Lower leg skin (tissue), 4 donors: ENCODE measurements at places on chromosomes 3 and 15. TPM values are rescaled to one million over a fixed set of nuclear protein-coding genes. Genes with fewer than 3 reads are reported as not detected.

DNA sequence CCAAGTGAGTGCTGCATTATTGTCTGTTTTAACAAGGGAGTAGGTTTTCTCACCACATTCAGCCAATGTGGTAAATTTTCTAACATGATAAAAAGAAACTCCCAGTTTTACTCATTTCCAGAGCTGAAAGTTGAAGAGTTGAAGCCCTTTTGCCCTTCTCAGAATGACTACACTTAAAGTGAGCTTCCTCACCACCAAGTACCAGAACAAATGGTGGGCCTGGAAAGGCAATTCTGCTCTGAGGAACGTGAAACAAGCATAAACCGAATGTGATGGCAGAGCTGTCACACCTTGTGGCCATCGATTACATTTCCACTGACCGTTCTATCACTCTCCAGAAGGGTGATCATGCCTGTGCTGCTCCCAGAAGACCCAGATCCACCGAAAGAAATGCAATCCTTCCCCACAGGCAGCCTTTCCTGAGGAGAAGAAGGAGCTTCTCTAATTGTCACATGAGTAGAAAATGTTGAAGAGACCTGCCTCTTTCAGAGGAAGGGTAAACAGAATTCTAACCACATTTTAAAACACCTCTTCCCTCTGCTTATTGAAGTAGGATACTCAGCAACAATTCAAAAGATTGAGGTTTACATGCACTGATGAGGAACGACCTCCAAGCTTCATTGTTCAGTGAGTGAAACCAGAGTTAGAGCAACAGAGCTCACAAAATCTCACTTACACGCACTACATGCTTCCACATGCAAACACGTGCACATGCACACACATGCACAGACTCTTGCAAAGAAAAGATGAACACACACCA is 21.4 kb upstream of the CCR9 start:
- no peak for DNase-seq

DNA sequence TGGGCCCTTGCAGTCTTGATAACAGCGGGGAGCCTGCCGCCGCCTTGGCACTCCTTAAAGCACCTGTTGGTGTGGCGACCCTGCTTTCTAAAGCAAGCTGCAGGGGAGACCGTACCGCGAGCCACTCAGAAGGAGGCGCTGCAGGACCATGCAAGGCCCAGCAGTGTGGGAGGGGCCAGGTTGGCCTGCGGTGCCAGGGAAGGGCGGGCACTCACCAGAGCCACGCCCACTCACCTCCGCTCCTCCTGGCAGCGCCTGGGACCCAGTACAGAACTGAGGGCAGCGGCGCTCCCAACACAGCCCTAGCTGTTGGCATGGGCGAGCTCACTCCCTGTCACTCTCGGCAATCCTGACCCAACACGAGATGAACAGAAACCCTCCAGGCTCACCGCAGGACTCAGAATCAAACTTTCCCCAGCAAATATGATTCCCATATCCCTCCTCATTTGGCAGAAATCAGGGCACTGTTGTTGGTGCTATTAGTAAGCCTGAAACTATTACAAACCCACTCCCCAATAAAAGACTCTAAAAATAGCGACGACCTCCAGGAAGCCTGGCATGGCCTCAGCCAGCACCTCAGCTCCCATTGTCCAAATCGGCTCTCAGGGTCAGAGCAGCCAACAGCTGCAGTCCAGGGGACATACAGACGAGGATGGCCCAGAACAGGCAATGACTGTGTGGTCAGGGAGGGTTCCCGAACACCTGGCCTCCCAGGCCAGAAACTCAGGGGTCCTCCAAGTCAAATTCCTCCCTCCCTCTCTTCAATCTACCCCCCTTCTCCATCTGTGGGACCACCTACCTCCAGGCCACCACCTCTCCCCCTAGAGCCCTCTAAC is 77.2 kb downstream of the TBC1D2B start:
- DNase-seq: peak; percentile 91

DNA sequence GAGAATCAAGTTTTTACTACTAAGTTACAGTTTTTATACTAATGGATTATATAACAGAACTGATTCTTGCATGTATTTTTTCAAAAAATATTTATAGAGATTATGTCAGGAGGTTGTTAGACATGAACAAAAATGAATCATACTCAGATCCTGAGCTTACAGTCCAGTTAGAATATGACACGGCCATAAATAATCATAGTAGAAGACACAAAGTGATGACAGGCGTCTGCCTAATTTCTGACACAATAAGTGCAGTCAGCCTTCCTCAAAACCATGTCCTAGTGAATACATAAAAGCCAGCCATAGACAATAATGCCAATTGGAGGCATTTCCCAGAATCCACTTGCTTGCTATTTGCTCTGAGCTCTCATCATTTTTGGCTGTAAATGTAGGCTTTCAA is 81.7 kb upstream of the POU1F1 start:
- no peak for DNase-seq

- no peak for DNase-seq
Observed at GRCh38 chr3:138914870-138915502, 32.0 kb downstream of the FOXL2 start.

- DNase-seq: no peak
Observed at GRCh38 chr3:156963096-156963495, 136.9 kb downstream of the LEKR1 start.

DNA sequence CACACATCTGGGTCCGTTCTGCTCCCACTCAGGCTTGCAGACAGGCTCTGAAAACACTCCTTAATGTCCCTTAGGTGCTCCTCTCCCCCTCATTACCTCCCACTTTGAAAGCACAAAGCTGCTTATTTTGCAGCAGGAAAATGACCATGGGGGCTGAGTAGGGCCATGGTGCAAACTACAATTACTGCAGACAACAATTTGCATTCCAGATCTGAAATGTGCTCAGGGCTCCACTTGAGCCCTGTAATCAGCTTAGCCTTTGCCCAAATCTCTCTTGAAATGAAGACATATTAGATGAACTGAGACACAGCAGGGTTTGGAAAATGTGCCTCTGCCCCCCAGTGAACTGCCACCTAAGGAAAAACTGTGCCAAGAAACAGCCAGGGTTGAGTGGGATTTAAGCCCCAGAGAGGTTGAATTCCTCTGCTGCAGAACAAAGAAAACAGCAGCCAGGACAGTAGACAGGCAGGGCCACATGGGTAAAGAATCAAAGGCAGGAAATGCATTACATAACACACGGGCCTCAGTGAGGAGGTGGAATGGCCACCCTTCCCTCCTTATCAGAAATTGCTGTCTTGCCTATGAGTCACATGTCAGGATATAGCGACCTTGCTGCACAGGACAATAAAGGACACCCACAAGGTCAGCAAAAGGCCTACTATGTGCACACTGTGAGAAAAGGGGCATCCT is 126.8 kb upstream of the ARHGEF3 start:
- no peak for DNase-seq

DNA sequence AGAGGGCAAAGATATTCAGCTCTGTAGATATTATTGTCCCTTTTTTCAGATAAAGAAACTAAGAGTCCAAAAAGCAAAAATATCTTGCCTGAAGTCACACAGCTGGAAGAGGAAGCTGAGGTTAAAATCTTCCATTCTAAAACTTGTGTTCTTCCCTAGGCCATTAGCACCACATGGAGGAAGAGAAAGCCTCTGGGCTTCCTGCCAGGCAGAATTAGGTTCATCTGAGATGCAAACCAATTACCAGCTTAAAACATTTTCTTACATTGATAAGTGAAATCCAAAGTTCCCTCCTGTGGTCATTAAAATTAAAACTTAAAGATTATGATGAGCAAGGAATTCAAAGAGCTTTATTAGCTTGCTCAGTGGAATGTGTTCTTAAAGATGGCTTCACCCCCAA is 235.3 kb upstream of the SETMAR start:
- DNase-seq: no peak

DNA sequence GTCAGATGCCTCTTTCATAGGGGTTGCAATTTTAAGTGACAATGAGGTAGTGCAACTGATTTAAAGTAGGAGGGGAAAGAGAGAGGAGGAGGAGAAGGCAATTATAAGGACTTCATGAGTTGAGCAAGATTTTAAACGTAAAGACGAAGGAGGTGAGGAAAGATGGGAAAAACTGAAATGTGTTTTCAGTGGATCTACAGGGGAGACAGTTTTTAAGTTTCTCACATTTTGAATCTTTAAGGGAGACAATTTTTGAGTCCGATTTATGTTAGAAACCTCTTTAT is 68.7 kb upstream of the LIMD1 start:
- DNase-seq: no peak

- DNase-seq: no peak
Observed at GRCh38 chr3:157355276-157355675, 81.4 kb upstream of the PTX3 start.

GRCh38 chr15:62323353-62323890 is 158.3 kb upstream of the C2CD4B start:
- no peak for DNase-seq

DNA sequence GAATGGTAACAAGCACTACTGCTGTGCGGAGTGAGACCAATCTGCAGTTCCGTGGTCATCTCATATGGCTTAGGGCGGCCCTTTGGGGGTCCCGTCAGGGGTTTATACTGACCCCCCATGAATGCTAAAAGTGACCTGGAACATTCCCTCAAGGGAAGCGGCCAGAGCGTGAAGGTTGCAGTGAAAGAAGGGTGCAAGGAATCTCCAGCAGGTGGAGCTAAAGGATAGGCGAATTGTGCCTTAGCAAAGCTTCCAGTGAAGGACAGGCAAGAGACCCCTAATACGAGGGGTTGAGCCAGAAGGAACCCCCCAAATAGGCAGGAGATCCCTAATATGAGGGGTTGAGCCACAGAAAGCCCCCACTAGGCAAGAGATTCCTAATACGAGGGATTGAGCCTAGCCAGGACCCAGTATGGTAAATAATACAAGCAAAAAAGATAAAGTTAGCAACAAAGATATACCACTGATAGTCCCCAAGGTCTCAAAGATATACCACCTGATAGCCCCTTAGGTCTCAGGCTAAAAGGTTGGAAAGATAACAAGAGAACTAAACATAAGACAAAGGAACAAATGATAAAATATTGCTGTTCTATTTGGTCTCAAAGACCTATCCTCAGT is 32.8 kb downstream of the ZNF589 start:
- peak; percentile 85 for DNase-seq

GRCh38 chr15:60351066-60351465 is 46.7 kb downstream of the ANXA2 start:
- no peak for DNase-seq

GRCh38 chr3:178406206-178406605 is 130.0 kb upstream of the KCNMB2 start:
- DNase-seq: no peak

The CLSTN2 gene
- 7.9 TPM for total RNA-seq

The PTPRG gene
- 37.3 TPM for total RNA-seq

The CELF6 gene
- total RNA-seq: 1.8 TPM

The CEMIP gene
- 9.7 TPM for total RNA-seq

The GLDN gene
- total RNA-seq: 9.4 TPM

The WNT7A gene
- 2.4 TPM for total RNA-seq

The IL5RA gene
- total RNA-seq: not detected
